LoVo (cell line): ENCODE measurements at places on chromosomes 3 and 15.

DNA sequence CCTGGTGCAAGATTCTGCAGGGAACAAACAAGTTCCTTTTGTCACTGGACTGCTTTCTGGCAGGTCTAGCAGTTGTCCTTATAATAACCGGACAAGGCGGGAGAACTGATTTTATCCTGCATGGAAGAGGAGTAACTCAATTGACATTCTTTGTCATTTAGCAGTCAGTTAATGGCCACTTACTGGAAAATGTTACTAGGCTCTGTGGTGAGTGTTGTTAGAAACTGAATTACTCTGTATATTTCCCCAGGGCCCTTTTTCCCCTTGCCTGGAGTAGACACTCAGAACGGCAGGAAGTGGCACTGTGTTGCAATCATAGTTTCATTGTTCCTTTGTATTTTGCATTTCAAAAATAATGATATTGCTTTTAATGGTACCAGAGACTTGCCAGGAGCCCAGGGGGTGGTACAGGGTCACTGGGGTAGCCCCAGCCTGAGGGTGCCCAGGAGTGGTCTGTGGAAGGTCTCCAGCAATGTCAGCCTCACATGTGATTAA, 318.6 kb upstream of the LRRFIP2 start:
- no peak for DNase-seq

GRCh38 chr3:140719841-140720614, 42.2 kb downstream of the TRIM42 start:
- DNase-seq = no peak

- DNase-seq = no peak
Measured at GRCh38 chr3:100516232-100516631, 23.8 kb downstream of the TMEM45A start.

DNA sequence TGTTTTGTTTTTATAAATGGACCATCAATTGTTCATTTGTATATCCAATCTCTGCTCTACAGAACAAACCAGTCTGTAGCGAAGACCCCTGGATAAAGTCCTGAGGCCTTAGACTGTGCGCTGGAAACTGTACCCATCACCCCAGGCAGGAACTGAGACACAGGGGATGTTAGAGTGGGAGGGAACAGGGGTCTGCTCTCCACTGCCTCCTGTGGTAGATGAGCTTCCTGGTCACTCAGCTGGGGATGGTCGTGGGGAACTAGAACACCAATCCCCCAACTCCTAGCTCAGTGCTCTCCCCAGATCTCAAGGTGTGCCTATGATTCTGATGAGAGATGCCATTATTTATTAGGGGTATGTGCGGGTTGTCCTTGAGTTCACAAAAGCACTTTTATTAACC, 340.2 kb upstream of the IGF1R start:
- no peak for DNase-seq

DNA sequence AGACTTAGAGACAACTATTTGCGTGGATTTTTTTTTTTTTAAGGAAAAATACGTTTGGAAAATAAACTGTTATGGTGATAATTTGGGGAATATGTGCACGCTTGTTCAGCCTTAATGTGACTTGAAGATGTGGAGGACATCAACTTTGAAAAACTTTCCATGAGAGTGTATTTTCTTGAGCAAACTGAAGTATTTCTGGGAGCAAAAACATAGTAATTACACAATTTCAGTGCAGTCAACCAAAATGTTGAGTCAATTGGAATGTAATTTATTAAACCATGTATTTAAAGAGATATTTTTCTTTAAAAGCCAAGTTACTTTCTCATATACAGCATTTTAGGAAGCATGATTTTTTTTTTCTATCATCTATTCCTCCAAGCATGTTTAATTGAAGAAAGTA, 80.3 kb upstream of the FLNB start:
- DNase-seq = no peak

GRCh38 chr3:159848348-159849118, 140.1 kb upstream of the IL12A start:
- no peak for DNase-seq

GRCh38 chr3:19457449-19457848, 309.1 kb downstream of the KCNH8 start:
- DNase-seq = no peak

DNA sequence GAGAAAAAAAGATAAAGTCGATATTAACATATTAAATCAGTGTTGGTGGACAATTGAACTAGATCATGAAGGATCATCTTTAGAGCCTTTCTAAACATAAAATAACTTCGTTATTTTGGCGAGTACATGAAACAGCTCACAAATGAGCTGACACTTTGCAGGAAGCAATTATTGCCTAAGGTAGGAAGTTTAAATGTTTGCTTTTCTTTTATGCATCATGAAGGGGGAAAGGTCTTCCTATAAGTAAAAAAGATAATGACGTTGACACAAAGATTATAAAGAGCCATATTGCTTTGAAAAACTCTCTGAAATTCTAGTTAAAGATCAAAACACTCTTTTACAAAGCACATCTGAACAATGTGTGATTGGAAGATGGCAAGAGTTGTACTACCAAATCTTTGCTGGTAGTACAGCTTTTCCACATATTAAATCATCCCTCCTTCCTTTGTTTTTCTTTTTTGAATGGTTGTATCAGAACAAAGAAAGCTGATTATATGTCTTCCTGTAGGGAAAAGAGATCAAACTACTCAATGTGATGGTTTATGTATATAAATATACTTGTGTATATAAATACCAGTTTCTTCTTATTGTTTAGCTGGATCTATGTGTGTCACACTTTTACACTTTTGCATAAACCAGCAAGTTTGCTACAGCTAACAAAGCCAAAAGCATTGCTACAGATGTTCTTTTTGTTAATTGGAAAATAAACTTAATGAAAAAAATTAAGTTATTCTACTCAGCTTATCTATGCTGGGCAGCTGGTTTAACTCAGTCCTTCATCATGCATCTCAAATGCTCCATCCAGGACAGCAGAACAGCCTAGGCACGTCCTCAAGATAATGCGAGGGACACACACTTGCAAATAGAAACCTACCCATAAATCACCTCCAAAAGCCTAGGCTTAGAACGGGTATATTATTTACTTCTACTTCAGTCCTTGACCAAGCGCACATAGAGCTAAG, 850.8 kb upstream of the ROBO1 start:
- DNase-seq = peak; percentile 40

- DNase-seq = no peak
Measured at GRCh38 chr3:155026999-155027591, 53.0 kb upstream of the MME start.

GRCh38 chr15:95635666-95636065, 694.8 kb upstream of the NR2F2 start:
- no peak for DNase-seq

GRCh38 chr3:113104357-113105092, 106.8 kb upstream of the BOC start:
- DNase-seq = no peak

- no peak for DNase-seq
Measured at GRCh38 chr3:5188419-5189221, 1.1 kb downstream of the EDEM1 start.
